ENCODE measurements at places on chromosomes 4 and X. TPM values are rescaled to one million over a fixed set of nuclear protein-coding genes. Genes with fewer than 3 reads are reported as not detected.
A peak's percentile ranks its signal among the peaks of the same experiment; 100 is the strongest.

DNA sequence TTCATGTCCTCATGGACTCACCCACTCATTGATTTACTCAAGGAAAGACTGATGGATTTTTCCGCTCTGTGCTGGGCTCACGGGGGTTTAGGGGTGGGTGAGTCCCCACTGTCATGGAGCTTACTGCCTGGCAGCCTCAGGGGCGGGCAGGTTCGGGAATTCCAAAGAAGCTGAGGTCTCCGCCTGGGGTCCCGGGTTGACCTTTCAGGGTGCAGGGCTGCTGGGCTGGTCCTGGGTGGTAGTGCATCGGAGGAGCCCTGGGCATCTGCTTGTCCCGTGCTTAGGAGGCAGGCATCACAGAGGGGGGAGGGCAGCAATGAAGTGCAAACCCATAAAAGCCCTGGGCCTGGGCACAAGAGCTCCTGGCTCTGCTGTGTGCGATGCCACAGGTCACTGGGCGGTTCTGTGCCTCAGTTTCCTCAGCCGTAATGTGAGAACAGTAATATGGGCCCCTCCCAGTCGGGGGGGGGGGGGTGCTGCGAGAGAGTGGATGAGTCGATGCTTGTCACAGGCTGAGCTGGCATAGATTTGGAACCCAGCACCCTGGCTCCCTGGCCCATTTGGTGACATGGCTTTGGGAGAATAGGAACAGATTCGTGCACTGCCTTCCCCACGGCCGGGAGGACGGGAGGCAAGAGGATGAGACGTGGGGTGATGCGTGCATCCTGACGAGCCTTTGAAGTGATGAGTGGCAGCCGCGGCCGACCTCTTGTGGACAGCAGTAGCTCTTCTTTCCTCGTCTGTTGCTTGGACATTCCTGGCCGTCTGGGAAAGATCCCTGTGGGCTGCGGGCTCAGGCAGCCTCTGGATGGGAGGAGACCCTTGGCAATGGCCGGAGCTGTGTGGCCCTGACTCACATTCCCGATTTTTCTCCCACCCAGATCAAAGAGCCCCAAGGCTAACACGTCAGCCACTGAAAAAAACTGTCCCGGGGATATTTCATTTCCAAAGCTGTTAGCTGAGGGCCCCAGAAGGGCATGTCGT, 42.0 kb downstream of the PSAPL1 start:
- H3K4me1 ChIP-seq: peaks cover 14% of the 10 kb centered on the region
- no peaks in the 10 kb centered on the region for H3K27me3 ChIP-seq
- DNase-seq: peak; percentile 78
- H3K4me3 ChIP-seq: no peak overlapping the region
- H3K36me3 ChIP-seq: no peaks in the 10 kb centered on the region

DNA sequence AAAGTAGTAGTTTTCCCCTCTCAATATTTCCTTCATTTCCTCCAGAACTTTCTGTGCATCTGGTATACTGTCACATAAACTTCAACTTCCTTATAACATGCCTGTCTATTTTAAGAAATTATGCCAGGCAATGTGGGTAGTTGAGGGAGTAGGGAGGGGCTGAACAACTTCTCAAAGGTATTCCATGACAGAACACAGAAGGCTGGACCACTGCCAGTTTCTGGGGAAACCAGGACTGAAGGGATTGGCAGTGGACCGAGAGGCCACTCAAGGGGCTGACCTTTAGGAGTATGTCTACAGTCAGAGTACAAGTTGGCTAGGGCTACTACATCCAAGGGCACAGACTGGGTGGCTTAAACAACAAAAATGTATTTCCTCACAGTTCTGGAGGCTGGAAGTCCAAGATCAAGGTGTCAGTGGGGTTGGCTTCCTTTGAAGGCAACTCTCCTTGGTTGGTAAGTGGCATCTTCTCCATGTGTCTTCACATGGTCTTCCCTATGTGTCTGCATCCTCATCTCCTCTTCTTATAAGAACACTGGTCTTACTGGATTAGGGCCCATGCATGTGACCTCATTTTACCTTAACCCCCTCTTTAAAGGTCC, 6.9 kb downstream of the SH3RF1 start:
- H3K4me3 ChIP-seq: no peak overlapping the region
- no peak for DNase-seq
- no peak overlapping the region for H3K27ac ChIP-seq
- H3K27me3 ChIP-seq: no peaks in the 10 kb centered on the region

The ANXA10 gene
- not detected for total RNA-seq

GRCh38 chr4:182189103-182189878, 53.9 kb upstream of the TENM3 start:
- H3K27ac ChIP-seq: no peak overlapping the region
- H3K4me3 ChIP-seq: no peak overlapping the region
- DNase-seq: peak; percentile 19
- no peaks in the 10 kb centered on the region for H3K36me3 ChIP-seq

DNA sequence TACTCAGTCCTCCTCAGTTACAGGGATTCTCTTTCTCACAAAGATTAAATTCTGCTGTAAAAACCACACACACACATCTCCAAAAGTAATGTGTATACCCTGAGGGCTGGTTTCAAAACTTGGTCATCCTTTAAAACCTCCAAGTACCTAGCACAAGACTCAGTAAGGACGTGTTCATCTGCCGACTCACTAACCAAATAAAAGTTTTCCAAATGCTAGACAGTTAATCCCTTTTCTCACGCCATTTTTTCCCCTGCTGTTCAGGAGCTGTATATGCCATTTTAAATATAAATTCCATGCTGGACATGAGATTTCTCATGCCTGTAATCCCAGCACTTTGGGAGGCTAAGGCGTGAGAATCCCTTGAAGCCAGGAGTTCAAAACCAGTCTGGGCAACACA, 3.9 kb upstream of the SAT1 start:
- no peak overlapping the region for H3K27ac ChIP-seq
- H3K4me1 ChIP-seq: no peaks in the 10 kb centered on the region
- H3K4me3 ChIP-seq: no peak overlapping the region
- H3K27me3 ChIP-seq: no peaks in the 10 kb centered on the region
- no peaks in the 10 kb centered on the region for H3K36me3 ChIP-seq

The RAB28 gene
- 20.0 TPM for total RNA-seq

- H3K36me3 ChIP-seq: no peaks in the 10 kb centered on the region
- no peaks in the 10 kb centered on the region for H3K27me3 ChIP-seq
- no peak for DNase-seq
- no peak overlapping the region for H3K27ac ChIP-seq
These were observed 58.1 kb downstream of the RTL5 start for GRCh38 chrX:72073633-72074032.

The DMP1 gene
- not detected for total RNA-seq

Data from ovary (tissue), 10 donors.